CD4-positive, alpha-beta T cell treated with Interleukin-6 at 100 ng/mL for 8 hours (primary cell): ENCODE measurements at places on chromosomes 16 and 17.

GRCh38 chr16:65125322-65125721, 3.5 kb upstream of the CDH11 start:
- DNase-seq = no peak

DNA sequence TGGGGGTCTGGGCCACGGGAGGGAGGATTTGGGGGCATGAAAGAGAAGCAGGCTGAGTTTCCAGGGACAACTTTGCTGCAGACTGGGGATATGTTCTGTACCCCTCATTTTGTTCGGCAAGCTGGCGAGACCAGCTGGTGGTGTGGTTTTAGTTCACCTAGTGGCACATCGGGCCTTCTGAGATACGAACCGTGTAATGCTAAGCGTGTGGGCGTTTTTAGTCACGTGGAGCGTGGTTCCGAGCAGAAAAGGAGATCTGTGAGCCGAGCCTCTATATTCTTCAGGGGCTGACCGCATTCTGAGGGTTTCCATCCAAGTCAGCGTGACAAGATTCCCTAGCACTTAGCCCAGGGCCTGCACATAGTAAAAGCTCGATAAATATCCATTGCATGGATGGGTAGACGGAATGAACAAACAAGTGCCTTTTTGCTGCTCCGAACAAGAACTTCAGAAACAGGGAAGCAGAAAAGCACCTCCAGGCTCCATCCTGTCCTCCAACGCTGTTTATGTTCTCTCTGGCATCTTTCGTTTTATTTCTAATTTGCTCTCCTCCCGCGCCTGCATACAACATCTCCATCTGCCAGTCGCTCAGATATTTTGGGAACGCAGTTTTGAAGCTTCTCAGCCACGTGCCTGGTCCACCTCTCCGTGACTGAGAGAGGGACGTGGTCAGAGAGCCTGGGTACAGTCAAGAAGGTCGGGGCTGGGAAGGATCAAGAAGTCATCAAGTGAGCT, 5.8 kb downstream of the SYT17 start:
- DNase-seq = no peak

DNA sequence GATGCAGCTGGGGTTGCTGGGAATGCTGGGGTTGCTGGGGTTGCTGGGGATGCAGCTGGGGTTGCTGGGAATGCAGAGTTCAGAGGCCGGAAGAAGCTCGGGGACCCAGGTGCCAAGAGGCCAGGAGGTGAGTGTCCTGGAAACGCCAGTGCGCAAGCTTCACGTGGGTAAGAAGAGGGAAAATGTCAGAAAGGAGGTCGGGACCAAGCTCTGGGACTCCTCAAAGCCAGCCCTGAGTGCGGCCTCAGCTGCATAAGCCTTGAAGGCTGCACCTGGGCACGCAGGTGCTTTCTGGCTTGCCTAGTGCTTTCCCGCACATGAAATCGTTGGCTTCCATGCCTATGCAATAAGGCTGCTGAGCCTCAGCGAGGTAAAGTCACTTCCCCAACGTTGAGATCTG, 48.3 kb downstream of the PITPNM3 start:
- DNase-seq = no peak

DNA sequence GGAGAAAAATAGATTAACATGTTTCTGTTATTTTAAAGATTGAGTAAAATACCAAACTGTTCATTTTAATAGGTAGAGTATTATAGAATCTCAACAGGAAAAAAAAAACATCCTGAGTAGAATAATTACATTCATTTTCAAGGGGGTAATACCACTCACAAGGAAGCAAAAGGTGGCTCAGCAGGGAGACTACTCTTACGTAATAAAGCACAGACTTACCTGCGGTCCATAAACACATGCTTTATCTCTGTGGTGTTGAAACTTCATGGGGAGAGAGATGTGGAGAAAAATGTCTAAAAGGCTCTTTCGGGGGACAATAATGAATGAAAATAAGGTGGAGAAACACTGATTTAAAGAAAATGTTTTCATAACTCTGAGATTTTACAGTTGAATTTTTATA, 171.7 kb downstream of the MRTFB start:
- no peak for DNase-seq

DNA sequence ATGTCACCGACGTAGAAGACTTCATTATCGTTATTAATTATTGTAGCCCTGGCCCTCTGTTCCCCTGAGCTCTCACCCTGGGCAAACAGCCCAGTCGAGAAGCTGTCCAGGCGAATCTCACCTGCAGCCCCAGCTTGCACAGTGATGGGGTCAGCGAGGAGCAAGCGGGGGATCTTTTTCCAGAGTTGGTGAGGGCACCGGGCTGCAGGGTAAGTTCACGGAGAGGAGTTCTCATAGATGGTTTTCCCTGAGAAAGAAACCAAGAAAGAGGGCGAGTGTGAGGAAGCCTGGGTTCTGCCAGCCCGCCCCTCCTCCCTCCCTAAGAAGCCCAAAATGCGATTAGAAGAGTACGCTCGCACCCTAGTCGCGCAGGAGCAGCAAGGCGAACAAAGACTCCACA, 436 bp downstream of the SPAG5 start:
- DNase-seq = no peak

DNA sequence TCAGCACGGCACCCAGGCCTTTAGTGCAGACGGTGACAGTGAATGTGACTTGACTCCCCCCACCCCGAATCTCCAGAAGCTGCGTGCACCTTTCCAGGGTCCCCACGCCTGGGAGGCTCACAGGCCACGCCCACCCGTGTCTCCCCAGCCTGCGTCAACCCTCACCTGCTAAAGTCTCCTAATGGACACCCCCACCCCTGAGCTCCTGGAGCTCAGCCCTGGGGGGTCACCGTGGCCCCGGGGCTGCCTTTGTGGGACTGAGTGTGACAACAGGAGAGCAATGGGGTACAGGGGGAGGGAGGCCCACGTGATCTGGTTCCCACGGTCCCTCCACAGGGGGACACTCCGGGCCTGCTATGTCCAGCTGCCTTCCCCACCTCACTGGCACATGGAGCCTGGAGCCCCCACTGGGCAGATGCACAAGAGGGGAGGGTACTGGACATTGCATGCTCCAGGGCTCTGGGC, 7.4 kb upstream of the FASN start:
- no peak for DNase-seq

- no peak for DNase-seq
Observed at GRCh38 chr16:28837672-28838557, 8.2 kb downstream of the TUFM start.

DNA sequence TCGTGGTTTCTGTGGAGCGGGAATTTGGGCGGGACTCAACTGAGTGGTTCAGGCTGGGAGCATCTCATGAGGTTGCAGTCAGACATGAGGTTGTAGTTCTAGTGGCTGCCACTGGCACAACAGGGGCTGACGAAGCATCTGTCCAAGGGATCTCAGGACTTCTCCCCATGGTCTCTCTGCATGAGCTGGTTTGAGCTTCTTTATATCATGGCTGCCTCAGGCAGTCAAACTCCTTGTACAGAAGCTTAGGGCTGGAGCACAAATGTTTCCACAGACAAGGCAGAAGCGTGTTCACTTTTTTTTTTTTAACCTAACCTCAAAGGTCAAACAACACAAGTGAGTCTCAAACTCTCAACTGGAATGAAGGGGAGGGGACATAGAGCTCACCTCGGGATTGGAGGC, 243.3 kb downstream of the MSI2 start:
- DNase-seq = no peak

DNA sequence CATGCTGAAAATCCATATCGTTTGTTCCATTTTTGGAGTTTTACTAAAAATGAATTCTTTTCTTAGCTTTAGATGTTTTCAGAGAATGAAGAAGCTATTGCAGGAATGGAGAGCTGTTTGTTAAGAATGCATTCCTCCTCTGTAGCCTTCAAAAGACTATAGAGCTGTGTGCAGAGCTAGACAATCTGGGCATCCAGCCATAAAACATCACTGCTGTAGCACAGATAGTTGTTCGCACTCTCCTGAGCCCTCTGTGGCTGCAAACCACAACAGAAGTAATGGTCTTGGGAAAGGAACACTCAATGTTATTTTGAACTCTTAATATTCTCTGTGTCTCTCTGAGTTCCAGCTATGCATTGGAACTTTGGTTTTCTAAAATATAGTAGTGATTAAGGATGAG, 4.9 kb downstream of the TNRC6C start:
- DNase-seq = peak; percentile 73

GRCh38 chr17:71440513-71440912, 680.3 kb upstream of the SOX9 start:
- DNase-seq = no peak

GRCh38 chr16:88700636-88701482, 5.3 kb downstream of the RNF166 start:
- DNase-seq = peak; percentile 96

GRCh38 chr17:31096106-31096436, 1.3 kb downstream of the NF1 start:
- DNase-seq = no peak

GRCh38 chr17:4782652-4783051, 3.5 kb downstream of the VMO1 start:
- DNase-seq = no peak

GRCh38 chr17:50626037-50626574, 8.6 kb upstream of the ABCC3 start:
- DNase-seq = peak; percentile 63

DNA sequence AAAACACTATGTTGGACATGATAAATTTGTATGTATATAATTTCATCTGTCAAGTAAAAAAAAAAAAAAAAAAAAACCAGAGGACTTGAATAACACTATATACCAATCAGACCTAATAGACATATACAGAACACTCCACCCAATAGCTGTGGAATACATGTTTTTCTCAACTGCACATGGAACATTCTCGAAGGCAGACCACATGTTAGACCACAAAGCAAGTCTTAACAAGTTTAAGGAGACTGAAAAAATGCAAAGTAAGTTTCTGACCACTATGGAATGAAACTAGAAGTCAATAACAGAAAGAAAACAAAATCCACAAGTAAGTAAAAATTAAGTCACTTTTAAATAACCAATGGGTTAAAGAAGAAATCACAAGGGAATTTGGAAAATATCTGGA, 8.4 kb upstream of the CNTNAP4 start:
- DNase-seq = no peak

DNA sequence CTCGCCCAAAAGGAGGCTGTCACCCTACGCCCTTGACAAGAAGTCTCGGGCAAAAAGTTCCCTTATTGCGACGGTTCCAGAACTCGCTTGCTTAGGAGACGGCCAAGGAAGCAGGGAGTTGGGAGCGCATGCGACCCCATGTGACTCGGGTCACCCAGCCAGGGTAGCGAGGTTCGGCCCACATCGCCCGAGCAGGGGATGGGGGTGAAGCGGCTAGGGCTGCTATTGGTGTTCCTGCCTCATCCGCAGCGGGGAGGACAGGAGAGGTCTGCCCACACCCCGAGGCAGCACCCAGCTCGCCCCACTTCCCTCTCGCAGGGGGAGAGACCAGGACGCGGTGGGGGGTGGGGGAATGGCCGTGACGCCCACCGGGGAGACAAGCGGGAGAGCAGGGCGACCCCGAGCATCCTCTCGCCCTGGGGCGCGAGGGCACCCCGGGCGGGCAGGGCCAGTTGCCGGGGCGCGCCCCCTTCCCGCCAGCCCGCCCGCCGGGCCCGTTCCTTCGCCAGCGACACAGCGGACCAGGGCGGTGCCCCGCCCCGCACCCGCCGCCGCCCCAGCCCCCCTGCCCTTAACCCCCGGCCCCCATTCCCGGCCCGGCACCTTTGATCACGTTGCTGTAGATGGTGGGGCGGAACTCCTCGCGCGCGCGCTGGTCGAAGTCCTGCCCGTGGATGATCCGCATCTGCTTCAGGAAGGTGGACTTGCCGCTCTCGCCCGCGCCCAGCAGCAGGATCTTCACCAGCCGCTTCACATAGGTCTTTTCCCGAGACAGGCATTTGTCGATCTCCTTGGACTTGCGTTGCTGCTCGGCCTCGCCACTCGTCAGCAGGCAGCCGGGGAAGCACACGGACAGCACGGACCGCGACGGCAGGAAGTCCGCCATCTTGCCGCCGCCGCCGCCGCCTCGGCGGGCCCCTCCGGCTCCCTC, 567 bp downstream of the GNA13 start:
- peak; percentile 40 for DNase-seq

DNA sequence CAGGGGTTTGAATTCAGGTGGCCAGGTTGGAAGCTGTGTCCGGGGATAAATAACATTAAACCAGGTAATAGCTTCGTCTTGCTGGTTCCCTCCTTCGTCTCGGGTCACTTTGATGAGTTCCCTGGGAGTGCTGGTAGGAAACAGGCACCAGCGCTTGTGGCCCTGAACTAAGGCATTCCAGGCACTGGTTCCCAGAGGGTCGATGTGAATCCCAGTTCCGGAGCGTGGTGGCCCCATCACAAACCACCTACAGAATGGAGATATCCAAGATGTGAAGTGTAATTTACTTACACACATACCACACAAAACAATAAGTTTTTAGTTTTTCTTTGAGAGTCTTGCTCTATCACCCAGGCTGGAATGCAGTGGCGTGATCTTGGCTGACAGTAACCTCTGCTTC, 2.6 kb downstream of the JMJD6 start:
- no peak for DNase-seq

DNA sequence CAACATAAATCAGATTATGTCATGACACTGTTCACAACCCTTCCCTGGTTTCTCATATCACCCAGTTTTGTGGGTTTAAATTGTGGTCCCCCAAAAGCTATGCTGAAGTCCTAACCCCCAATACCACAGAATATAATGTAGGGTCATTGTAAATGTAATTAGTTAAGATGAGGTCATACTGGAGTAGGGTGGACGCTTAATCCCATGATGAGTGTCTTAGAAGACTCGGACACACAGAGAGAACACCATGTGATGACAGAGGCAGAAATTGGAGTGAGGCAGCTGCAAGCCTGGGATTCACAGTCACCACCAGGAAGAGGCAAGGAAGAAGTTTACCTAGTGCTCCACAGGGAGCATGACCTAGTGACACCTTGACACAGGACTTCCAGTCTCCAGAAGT, 197.8 kb downstream of the SALL1 start:
- DNase-seq = no peak

GRCh38 chr16:67301080-67301782, 21.9 kb downstream of the PLEKHG4 start:
- DNase-seq = no peak

- DNase-seq = no peak
Observed at GRCh38 chr16:46862555-46863447, 21.4 kb upstream of the GPT2 start.

GRCh38 chr17:77948690-77949114, 9.8 kb upstream of the TNRC6C start:
- DNase-seq = no peak
